ENCODE measurements at places on chromosomes 4 and X.

DNA sequence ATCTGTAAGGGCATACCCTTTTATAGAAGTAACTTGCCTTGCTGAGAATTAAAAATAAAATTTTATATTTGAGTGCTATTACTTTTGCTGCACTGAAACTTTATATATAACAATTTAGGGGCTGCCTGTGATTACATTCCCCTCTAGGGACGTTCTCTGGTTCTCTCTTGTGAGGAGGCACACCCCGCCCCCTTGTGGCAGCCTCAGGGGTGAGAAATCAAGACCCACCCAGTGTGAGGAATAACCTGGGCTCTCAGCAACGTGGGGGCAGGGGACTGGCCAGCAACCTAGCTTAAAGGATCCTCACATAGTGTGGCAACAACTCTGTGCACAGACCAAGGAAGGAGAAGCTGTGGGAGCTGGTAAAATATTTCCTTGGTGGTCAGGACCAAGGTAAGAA, 43.7 kb downstream of the MAGEA9 start:
- no peak for DNase-seq

GRCh38 chr4:147482281-147482680, 1.4 kb downstream of the EDNRA start:
- no peak for DNase-seq

- DNase-seq: no peak
These were observed 240.4 kb upstream of the VEGFC start for GRCh38 chr4:177033135-177033534.

DNA sequence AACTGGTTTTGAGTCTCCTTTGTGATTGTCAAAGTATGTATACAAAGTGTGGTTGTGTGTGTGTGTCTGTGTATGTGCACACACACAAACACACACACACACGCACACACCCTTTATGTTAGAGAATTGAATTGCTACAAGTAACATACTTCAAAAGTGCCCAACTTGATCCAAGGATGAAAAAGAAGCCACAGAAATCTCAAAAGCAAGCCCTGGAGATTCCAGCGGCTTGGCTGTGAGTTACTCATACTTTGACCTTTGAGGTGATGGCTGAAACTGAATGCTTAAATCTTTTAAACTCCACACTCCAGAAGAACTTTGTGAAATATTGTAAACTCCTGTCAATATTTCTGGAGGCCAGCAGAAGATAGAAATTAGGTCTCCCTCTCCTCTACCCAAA, 168.4 kb upstream of the NRK start:
- no peak for DNase-seq

DNA sequence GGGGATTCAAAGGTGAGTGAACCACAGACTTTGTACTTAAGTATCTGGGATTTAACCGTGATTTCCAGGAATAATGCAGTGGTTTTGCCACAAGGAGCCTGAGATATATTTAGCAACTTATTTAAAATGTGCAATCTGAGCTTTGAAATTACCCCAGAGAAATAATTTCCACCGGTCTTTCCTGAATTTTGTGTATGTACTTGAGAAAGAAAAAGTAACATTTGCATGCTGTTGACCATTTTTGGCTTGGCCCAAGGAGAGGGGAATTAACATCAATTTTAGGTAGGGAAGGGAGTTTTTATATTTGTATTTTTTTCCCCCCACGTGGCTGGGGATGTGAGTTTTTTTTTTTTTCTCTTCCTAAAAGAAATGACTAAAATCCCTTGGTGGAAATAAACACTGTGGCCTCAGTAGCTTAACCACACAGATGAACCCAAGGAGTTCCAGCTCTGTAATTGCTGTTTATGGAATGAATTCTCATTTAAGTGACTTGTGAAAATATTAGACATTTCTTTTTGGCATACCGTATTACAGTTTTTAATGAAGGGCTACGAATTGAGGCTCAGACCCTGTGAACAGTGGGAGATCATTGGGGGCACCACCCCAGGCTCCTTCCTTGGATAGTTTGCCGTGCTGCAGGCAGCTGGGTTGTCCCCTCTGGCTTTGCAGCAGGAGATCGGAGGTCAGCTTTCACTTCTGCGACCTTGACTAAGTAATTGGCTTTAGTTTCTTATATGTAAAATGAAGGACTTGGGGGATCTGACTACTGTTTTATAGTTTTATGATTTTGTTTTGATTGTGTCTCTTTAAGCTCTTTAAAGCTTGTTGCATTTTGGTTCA, 116.1 kb downstream of the ARHGAP10 start:
- DNase-seq: no peak

- DNase-seq: no peak
These were observed 72.6 kb upstream of the MBNL3 start for GRCh38 chrX:132561483-132561882.

DNA sequence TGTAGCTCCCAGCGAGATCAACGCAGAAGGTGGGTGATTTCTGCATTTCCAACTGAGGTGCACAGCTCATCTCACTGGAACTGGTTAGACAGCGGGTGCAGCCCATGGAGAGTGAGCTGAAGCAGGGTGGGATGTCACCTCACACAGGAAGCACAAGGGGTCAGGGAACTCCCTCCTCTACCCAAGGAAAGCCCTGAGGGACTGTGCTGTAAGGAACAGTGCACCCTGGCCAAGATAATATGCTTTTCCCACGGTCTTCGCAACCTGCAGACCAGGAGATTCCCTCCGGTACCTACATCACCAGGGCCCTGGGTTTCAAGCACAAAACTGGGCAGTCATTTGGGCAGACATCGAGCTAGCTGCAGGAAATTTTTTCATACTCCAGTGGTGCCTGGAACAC, 216.4 kb upstream of the TET2 start:
- no peak for DNase-seq

GRCh38 chrX:152037183-152037582, 62.7 kb upstream of the GABRE start:
- no peak for DNase-seq

DNA sequence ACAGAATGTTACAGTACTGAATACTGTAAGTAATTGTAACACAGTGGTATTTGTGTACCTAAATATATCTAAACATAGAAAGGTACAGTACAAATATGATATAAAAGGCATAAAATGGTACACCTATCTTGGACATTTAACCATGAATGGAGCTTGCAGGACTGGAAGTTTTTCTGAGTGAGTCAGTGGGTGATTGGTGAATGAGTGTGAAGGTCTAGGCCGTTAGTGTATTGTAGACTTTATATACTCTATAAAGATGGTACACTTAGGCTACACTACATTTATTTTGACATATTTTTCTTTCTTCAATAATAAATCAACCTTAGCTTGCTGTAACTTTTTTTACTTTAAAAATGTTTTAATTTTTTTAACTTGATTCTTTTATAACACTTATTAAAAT, 422.5 kb upstream of the FSTL5 start:
- no peak for DNase-seq

DNA sequence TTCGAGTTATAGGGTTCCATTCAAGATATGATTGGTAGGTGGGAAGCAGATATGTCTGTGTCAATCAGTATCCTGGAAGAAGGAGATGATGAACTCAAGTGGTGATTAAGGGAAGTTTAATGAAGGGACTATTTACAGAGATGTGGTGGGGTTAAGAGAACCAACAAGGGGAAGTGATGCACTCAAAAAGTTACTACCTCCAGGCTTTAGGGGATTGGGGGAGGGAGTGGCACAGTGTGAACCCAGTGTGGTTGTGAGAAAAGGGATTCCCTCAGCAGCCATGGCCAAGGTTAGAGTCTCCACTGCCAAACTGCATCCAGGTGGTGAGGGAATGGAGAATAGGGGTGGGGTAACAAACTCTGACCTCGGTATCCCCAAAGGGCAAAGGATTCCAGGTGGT, 27.9 kb downstream of the PKD2 start:
- no peak for DNase-seq

DNA sequence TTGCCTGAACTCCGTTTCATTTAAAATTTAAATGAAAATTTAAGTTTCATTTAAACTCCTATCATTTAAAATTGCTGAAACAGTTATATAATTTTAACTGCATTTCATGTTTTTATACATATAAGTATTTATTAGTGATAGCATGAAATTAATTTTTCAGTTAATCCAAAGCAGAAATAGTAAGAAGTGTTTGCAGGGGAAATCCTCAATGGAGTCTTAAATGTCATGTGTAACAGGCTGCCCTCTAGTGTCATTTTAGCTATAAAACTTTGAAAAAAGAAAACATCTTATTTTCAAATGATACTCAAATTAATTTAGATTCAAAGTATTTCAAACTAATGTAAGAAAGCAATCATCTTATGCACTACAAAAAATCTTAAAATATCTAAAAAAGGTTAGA, 27.2 kb downstream of the TAPT1 start:
- DNase-seq: no peak

DNA sequence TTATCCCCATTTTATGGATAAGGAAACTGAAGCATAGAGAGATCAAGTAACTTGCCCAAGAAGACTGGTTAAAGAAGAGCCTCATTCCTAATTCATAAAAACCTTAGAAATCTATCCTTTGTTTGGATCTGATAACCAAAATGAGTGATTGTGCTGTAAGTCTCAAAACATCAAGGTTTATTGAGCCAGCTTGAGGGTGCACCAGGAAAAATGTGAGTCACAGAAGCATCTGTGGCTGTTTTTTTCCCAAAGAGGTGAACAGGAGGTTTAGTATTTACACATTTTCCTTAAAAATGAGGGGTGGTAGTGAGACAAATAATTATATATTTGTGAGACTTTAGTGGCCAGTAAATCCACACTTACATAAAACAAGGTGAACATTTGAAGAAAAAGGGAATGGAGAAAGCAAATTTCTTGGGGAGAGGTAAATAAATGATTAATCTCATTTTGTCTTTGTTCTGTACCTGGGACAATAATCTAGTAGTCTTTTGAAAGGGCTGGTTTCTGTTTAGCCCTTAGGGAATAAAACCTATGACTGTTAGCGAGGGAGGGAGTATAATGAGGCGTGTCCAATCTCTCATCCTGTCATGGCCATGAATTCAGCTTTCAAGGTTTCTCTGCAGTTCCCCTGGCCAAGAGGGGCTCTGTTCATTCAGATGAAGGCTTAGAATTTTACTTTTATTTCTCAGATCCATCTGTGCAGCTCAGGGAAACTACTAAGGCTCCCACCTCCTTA, 12.2 kb upstream of the FMR1 start:
- DNase-seq: no peak

DNA sequence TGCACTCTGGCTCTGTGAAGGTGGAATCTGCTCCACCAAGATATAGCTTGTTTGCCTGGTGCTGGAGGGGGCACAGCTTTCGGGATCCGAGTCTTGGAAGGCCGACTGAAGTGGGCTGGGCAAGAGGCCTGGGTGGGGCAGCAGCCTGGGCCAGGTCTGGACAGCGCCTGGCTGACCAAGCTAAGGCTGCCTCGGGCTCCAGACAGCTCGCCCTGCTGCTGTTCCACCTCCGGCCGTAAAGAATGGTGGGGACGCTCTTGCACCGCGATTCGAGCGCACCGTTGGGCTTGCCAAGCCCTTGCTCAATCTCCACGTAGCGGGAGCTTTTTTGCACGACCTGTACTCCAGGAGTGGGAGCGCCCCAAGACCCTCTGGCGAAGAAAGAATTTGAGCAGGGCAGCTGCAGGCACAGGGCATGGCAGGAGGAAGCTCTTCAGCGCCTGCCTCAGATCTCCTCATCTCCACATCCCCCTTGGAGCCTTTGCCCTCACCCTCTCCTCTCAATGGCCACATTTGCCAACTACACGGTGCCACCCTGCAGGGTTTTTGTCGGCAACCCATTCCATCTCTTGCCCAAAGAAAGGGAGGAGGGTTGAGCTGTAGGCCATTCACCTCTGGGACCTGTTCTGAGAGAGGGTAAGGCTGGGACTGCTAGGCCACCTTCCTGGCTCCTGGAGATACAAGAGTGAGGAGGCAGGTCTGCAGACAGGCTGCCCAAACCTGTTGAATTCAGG, 18.9 kb downstream of the CNGA2 start:
- no peak for DNase-seq

- no peak for DNase-seq
These were observed 460.9 kb upstream of the FAT1 start for GRCh38 chr4:187184508-187184907.

DNA sequence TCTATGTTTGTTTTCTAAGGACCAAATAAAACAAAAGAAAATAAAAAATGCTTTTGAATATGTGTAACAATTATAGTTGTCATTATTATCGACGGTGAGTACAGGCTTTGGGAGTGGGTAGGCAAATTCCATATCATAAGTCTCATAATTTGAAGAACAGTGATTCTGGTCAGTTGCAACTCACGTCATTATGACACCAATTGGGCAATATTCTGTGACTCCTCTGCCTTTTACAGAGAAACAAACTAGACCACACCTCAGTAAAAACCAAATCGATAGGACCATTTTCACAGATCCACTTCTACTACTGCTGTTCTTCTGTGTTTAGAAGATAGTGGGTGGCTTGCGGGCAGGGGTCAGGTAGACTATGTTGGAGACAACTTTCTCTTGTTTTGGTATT, 250.1 kb downstream of the C4orf33 start:
- DNase-seq: no peak

DNA sequence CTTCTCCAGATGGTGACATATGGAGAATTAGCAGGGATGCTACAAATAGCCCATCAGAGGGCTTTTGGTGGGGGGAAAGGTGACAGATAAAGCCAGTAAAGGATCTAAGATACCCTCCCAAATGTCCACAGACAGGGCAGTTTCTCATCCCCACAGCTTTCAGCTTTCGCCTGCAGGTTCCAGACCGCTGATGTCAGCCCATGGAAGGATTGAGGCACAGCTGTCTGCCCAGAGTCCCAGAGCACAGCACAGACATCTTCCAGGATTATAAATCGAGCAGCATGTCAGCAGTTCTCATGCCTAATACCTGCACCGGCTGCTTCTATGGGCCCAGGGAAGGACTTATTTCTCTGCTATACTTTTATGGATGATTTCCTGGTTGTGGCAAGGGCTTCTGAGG, 96.7 kb upstream of the MXRA5 start:
- DNase-seq: no peak

DNA sequence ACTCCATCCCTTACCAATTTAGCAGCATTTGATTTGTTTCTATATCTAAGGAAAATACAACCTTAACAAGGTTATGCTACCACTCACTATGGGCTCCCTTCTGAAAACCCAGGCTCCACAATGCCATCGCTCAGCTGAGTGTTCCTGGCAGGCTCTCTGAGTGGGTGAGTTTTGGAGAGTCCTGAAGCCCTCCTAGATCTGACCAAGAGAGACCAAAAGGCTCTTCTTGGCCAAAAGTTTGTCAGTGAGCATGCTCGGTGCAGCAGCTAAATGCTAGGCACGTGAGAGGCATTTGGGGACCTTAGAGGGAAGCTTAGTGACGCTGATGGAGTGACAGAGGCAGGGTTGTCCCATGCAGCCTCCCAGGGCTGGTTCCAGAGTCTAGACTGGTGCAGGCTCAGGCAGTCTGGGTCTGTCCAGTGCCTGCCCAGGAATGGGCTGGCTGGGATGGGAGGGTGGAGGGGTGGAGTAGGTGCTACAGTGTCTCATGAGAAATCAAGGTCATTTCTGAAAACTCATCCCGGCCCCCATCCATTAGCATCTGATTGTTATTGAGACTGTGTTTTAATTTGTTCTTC, 346.8 kb downstream of the NR3C2 start:
- DNase-seq: no peak

Data from AG09309 (cell line).